KBM-7 (cell line): ENCODE measurements at places on chromosomes 13 and 19.

DNA sequence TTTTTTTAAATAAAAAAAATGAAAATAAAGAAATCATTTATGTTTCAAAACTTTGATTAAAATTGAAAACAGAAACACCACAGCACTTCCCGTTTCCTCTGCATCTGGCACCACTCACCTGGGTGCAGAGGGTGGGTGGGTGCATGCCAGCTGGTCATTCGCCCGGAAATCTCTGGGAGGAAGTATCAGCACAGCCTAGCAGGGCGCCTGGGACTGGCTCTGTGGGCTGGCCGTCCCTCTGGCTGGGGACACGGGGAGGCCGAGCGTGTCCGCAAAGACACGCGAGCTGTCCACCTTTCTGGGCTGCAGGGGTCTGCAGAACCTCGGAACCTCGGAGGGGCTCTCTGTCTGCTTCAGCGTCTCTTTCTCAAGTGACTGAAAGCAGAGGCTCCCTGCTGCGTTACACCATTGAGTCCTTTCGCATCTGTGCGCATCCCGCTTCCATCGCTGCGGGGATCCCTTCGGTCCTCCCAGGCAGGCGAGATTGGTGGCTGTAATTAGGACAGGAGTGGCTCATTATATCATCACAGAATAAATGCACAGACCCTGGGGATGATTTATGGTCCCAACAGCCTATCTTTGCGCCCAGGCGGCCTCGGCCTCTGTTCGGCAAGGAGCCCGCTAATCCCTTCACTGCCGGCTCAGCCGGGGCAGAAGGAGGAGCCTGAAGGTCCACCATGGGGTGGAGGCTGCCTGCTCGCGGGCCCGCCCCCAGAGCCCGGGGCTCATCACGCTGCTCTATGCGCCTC lies 17.2 kb downstream of the CRTC1 start:
- DNase-seq = no peak

- DNase-seq = no peak
These were observed 139.6 kb downstream of the STOML3 start for GRCh38 chr13:38850868-38851626.

GRCh38 chr19:34148658-34149185 lies 23.6 kb upstream of the LSM14A start:
- DNase-seq = no peak

- DNase-seq = no peak
These were observed 647.1 kb upstream of the SLITRK6 start for GRCh38 chr13:86446311-86446710.

DNA sequence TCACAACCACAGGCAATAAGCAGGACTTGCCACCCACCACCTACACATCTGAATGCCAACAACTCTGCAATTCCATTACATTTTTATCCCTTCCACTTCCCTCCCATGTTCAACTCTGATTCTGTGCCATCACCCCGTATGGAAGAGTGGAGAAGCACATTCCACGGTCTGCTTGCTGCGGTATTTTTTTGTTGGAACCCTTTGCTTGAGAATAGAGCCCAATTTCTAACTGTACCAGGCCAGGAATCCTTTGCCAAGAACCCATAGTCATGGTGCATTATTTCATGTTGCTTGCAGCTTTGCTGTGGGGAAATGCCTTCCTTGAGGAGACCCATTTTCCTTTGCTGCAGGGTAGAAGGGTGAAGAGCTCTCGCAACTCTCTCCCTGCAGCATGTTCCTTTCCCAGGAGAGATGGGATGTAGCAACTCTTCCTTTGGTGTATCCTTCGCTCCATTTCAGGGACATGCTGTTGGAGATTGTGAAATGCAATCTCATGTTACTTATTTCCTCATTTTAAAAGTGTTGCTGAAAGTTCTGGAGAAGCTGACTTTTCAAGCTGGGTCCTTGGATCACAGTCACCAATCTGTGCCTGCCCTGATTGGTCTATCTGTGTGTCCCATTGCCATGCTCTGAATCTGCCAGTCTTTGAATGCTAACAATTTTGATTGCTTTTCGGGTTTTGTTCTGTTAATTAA lies 69.8 kb upstream of the STARD13 start:
- peak; percentile 54 for DNase-seq

GRCh38 chr13:22198001-22198400 lies 527.1 kb downstream of the FGF9 start:
- no peak for DNase-seq
